Fibroblast of upper back skin (primary cell): ENCODE measurements at places on chromosomes 7 and 10.

GRCh38 chr7:8442814-8443304 lies 9.4 kb downstream of the NXPH1 start:
- peak; percentile 9 for DNase-seq

- no peak for DNase-seq
These were observed 362.4 kb upstream of the ZNF32 start for GRCh38 chr10:44010873-44011602.

DNA sequence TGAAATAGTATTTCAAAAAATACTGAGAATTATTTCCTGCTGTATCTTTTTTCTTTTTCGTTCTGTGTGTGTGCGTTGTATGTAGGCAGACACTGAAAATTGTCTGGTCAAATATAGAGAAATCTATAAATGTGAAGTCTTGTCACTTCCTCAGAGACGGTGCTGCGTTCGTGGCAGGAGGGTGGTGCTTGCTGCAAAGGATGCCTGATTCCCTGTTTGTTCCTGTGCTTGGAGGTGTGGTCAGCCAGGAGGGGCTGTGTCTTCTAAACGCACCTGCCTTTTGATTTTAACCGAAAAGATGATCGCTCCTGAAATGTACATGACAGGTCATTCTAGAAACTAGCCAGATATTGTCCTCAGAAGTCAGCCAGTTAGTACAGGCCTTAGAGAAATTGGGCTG lies 32.5 kb upstream of the PRKAR1B start:
- DNase-seq = no peak

DNA sequence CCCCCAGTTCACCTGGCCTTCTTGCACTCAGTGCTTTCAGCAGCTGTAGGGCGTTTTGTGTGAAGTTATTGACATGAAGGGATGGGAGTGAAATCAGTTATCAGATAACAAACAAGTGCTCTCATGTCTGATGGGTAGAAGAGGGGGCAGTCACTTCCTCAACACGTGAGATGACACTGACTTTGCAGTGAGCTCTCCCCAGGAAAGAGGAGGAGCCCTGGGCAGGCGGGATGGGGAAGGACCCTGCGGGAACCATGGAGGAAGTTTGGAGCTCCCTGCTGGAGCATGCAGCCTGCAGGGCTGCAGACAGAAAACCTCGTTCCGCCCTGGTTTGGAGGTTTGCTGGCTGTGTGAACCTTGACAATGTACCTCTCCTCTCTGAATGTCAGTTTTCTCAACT lies 38.7 kb downstream of the GPR26 start:
- DNase-seq = no peak

GRCh38 chr7:29622335-29623265 lies 59.0 kb downstream of the PRR15 start:
- peak; percentile 99 for DNase-seq

GRCh38 chr10:84605802-84606201 lies 277.4 kb downstream of the CCSER2 start:
- DNase-seq = no peak
